NCI-H226 (cell line): ENCODE measurements at places on chromosomes 2 and 18.

DNA sequence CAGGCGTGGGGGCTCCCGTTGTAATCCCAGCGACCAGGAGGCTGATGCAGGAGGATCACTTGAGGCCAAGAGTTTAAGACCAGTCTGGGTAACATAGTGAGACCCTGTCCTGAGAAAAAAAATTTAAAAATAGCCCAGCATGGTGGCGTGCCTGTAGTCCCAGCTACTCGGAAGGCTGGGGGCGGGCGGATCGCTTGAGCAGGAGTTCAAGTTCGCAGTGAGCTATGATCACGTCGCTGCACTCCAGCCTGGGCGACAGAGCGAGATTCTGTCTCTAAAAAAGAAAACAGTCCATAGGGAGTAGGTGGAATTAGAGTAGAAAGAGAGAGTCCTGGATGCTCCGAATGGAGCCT, 325 bp upstream of the TTLL4 start:
- no peak for DNase-seq

- DNase-seq = no peak
Measured at GRCh38 chr18:73004260-73004659, 136.5 kb upstream of the NETO1 start.

DNA sequence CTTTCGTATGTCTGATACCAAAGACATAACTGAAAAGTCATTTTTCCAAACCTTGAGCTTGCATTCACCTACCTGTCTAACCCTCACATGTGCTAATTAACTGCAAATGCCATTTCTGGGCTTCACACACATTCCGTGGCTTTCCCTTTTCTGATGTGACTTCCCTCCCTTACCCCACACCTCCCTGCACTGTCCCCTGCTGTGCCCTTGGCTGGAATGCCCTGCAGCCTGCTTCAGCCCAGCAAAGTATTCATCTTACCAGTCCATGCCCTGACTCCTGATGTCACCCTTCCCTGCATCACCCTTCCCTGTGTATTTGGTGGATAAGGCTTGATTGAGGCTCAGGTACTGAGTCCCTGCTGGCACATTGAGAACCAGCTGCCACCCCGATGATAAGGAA, 12.2 kb downstream of the RETSAT start:
- DNase-seq = no peak

DNA sequence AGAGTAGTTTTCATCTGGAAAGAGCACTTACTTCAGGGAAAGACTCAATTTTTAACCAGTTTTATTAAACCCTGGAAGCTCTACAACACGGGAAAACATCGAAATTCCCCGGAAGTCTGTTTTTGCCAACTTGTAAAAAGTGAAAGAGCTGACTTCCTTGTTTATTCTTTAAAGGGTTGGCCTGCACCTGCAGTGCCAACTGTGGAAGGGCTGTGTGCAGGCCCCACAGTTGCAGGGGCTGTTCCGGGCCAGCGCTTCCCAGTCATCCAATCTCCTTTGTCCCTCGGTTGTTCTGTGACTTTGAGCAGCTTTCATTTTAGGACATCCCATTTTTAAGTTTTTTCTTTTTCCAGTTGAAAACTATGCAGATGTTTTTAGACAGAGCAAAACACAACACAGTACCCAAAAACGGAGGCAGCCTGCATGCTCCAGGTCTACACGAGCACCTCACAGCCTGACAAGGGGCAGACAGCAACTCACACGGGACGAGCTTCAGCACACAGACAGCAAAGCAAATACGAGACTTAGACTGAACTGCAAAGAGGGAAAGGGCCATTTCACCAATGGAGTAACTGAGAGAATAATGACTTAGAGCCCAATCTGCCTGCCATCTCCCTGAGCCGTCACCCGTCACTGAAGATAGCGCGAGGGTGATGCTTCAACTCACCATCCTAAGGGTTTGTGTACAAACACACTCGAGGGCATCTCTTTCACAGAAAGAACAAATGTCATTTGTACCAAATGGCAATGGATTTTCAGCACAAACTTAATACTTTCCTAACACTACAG, 70.6 kb downstream of the EMILIN2 start:
- DNase-seq = no peak

- peak; percentile 46 for DNase-seq
Measured at GRCh38 chr2:231900486-231900942, 25.7 kb downstream of the NPPC start.

DNA sequence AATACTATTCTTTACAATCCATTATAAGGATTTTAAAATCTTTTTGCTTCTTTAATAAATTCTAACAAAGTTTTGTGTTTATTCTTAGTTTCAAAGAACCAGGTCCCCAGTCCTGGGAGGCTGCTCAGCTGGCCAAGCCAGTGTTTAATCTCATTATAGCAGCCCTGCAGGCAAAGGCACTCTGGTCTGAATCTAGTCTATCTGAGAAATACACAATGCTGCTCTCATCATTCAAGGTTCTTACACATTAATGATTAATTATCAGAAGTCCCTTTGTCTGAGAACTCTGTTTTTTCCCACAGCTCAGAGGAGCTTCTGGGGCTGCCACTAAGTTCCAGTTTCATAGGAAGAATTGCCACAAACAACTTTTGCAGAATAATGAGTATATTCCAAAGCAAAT, 27.7 kb downstream of the KCTD18 start:
- no peak for DNase-seq

DNA sequence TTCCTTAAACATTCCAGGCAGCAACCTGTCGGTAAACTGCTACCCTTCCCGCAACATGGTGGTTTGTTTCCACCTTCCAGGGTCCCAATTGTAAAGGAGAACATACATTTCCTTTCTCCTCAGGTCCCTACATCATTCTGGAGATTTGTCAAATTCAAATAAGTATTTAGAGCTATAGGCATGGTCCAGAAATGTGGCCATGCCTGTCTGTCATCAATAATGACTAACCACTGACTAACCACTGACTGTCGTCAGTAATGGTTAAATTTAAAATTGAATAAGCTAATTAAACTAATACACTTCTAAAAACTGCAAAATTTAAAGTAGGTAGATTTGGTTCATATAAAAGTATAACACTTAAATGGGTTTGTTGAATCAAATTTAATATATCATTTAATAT, 984.0 kb upstream of the SLC39A10 start:
- DNase-seq = no peak

GRCh38 chr18:72672364-72673184, 128.4 kb upstream of the CBLN2 start:
- no peak for DNase-seq

DNA sequence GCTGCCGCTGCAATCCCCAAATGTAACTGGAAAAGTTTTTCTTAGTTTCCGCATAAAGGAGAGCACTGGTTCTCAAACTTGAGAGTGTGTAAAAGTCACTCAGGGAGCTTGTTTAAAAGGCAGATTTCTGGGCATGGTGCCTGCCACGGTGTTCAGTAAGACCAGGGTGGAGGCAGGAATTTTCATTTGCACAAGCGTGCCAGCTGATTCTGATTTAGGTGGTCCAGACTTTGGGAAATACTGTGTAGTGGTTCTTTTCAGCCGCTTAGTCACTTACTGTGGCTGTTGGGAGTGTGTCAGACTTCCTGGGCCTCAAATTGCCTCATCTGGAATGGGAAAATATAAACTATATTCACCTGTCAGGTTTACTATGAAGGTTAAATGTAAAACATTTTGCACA, 788 bp downstream of the ARMC9 start:
- DNase-seq = peak; percentile 19

DNA sequence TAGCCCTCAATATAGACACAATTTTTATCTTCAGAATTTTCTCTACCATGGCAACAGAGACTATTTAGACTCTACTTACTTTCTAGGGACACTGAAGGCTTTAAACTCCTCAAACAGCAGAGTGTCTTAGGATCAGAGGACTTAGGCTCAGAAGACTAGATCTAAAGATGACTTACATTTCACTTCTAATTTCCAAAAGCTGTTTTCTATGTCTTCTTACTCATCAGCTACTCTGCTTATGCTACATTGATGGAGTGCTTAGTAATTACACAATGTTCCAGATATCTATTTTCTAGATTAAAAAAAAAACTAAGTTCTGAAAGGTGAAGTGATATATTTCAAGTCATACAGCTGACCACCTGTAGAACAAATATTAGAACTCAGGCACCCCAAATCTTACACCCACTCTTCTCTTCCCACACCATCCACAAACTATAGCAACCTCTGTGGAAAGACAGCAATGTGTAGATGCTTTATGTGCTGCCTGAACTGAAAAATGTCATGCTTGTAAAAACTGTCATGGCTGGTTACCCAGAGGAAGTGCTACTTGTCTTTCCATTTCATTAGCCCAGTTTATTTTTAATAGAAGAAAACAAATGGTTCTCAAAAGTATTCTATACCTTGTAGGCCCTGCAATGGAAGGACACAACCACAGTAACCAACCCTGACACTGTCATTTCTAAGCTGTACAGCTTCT, 831.0 kb upstream of the ACVR2A start:
- no peak for DNase-seq

- no peak for DNase-seq
Measured at GRCh38 chr2:86522711-86523110, 40.5 kb downstream of the CHMP3 start.

- no peak for DNase-seq
Measured at GRCh38 chr2:71277536-71278103, 50.7 kb upstream of the PAIP2B start.

DNA sequence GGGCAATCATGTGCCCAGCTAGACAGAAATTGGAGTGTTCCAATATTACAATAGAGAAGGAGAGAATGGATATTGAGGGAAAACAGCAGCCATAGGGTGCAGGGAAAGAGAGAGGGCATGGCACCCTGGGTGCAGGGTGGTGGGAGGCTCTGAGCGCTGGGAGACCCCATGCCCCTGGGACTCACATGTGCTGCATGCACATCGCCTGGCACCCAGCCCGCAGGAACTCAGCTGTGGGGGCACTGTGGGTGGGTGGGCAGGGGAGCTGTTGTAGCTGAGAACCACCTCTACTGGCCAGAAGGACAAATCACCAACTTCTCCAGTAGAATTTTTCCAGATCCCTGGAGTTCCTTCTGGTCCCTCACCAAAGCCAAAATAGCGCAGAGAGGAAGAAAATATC, 7.2 kb upstream of the NEURL3 start:
- DNase-seq = no peak

GRCh38 chr2:239193401-239193811, 207.4 kb downstream of the HDAC4 start:
- DNase-seq = no peak

DNA sequence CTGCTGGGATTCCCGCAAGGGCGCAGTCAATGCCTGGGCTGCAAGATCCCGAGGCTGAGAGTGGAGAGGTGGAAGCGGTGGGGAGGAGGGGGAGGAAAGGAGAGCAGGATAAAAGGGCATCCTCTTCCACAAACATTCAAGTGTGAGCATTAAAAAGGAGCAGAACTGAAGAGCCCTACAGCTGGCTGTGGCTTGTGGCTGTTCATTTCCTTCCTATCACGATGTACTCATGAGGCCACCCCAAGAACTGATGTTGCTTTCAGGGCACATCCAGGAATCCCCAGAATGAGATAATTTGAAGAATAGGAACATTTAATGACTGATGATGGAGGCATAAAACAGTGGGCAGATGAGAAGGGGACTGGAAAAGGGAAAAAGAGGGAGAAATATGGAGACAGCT, 230.8 kb upstream of the SMIM21 start:
- no peak for DNase-seq
